ENCODE measurements at places on chromosomes 6 and 20. TPM values are rescaled to one million over a fixed set of nuclear protein-coding genes. Genes with fewer than 3 reads are reported as not detected.

- no peak for DNase-seq
Observed at GRCh38 chr20:34243377-34243776, 2.2 kb downstream of the ASIP start.

DNA sequence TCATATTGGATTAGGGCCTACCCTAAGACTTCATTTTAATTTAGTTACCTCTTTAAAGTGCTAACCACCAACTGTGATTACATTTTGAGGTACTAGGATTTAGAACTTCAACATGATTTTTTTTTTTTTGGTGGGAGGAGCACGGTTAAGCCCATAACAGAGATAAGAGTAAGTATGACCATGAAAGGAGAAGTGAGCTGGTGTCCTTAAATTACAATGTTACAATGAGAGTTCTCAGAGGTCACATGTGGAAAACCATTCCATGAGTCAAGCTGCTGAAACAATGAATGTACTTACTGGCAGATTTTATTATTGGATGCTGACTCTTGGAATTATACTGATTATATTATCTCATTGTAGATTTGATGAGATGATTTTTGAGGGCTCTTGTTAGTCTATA is 779.3 kb upstream of the CITED2 start:
- no peak for DNase-seq

DNA sequence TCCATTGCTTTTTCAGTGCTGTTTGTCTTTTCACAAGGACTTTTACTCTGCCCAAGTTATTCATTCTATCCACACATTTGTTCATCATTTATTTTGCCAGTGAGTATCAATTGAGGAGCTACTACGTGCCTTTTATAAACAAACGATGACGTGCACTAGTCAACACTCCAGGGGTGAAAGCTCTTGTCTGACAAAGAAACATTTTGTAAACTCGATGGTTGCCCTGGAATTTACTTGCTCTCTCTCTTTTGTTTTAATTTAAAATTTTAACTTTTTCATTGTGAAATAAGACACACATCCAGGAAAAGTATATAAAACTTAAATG is 8.3 kb upstream of the MRPS18A start:
- DNase-seq: no peak

Gene TRIM10
- total RNA-seq: 0.10 TPM

DNA sequence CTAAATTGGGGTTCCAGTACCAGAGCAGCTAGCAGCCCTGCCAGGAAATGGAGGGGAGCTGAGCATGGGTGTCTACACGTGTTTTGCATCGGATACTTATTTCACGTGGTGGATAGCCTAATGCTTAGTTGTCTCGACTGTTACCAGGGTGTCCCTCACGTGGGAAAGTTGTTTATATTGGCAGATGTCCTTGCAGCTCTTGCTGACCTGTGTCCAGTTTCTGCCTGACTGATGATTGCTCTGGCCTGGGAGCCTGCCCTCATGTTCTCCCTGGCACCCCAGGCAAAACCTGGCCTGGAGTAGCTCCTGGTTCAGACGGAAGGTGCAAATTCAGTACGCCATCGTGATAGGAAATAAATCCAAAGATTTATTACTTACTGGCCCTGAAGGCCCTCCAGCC is 11.8 kb upstream of the FERMT1 start:
- no peak for DNase-seq

Data from psoas muscle (tissue), 8 donors.